Pancreas (tissue), 10 donors: ENCODE measurements at places on chromosomes 2 and 18.

DNA sequence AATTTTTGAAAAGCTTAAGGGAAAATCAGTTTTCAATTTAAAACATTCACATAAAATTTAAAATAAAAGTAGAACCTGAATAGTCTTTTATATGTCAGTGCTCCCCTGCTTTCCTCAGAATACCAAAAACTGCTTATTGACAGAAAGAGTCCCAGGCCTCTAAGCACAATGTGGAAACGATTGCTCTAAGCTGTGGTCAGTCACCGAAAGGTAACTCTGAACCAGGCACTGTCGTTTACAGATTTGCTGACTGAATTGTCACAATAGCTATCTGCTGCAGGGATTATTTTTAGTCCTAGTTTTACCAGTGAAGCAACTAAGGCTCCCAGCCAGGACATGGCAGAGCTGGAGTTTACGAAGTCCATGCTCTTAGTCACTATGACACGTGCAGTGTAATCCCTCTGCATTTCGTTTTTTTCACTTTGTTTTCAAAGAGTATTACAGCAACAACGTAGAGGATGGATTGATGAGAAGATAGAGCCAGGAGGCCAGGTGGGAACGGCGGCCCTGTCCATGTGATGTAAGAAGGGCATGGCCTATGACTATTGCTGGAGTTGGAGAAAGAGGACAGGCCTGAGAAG lies 28.1 kb upstream of the TMEM247 start:
- DNase-seq: no peak

DNA sequence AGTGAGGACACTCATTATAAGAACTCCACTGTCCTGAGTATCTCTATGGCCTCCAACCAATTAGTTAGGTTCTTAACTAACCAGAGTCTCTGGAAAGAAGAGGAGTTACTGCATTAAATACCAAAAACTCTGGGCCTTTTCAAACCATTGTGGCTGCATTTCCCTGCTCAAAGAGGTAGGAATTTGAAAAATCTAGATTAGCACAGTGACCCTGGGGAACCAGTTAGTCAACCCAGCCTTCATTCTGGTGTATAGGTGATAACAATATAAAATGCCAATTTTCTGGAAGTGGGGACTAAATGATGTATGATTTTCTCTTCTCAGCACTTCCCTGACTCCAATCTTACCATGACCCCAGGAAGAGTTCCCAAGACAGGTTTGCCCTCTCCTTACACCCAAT lies 287.8 kb upstream of the SETBP1 start:
- DNase-seq: no peak

DNA sequence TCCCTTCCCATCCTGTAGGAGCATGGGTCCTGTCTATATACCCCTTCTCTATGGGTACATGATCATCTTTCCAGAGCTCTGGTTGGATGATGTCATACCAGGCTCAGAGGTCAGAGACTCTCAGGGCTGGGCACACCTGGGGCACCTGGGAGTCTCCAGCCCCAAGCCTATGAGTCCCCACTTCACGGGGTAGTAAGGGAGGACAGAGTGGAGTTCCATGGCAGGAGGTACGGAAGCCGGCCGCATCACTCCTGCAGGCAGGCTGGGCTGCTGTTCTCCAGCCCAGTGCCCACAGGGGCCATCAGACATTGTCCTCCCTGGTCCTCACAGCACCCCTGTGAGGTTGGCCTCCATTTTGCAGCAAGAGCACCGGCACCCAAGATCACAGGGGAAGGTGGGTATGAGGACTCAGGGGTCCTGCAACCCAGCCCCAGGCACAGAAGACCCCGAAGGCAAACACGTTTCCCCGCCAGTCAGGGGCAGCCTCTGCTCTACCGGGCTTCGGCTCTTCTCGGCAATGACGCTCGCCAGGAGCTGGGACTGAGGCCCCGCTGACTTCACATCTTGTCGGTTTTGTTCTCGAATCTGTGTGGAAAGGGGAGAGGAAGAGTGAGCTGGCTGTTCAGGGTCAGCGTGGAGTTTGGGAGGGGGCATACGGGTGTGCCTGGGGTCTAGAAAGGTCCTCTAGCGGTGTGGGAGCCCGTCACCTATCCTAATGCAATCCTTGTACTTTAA lies 91.5 kb downstream of the ADD2 start:
- no peak for DNase-seq

GRCh38 chr2:29816651-29817050 lies 104.7 kb downstream of the ALK start:
- DNase-seq: no peak

- no peak for DNase-seq
These were observed 3.9 kb upstream of the TMEM163 start for GRCh38 chr2:134722728-134723127.

GRCh38 chr2:230161184-230161583 lies 58.6 kb downstream of the SP110 start:
- no peak for DNase-seq

DNA sequence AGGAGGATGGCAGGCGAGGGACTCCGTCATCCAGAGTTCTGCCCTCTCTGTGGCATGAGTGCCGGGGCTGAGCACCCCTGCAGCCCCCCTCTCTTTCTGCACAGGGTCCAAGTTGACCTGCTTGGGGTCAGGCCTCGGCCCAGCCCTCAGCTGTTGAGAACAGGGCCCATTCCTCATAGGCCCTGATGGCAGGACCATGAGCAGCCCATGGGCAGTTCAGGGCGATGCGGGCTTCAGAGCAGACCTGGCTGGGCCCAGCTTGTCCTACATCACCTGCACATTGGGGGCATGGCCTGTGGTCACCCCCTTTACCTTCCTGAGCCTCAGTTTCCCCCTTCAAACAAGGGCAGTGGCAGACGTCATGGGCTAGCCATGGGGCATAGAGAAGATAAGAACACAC lies 238.1 kb downstream of the SEPTIN10 start:
- no peak for DNase-seq

- DNase-seq: no peak
These were observed 293.6 kb upstream of the CCDC68 start for GRCh38 chr18:55252901-55253300.

GRCh38 chr2:98507891-98508708 lies 63.4 kb downstream of the INPP4A start:
- DNase-seq: no peak

- DNase-seq: peak; percentile 29
These were observed 1.2 kb upstream of the ECEL1 start for GRCh38 chr2:232488721-232489300.

DNA sequence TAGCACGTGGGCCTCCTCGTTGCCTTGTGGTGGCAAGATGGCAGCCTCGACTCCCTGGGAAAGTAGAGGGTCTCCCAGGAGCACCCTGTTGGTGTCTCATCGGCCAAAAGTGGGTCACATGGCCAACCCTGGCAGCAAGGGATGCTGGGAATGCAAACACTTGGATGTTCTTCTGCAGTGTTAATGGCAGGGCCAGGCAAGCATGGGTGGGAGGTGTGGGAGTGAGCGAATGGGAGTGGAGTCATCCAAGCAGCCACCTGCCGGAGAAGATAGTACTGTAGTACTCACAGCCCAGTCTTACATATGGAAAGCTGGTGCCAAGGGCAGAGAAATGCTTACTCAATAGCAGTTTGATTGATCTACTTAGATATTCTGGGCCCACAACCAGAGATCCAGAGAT lies 122.2 kb downstream of the INHBB start:
- peak; percentile 41 for DNase-seq

DNA sequence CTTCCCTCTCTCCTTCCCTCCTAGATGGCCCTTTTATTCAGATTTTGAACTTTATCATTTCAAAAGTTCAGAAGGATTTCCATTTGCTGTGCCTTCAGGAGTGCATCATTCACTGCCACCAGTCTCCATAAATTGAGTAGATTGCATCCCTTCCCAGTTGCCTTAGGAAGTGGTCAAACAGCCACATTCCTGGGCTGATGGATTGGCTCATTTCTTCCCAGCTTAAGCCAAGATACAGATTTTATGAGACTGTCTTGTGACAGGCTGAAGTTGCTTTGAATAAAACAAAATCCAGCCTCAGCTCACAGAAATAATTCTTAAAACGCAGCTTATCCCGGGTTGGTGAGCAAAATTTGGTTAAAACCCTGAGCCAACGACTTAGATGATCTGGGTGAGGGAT lies 9.8 kb downstream of the NRP2 start:
- DNase-seq: no peak

DNA sequence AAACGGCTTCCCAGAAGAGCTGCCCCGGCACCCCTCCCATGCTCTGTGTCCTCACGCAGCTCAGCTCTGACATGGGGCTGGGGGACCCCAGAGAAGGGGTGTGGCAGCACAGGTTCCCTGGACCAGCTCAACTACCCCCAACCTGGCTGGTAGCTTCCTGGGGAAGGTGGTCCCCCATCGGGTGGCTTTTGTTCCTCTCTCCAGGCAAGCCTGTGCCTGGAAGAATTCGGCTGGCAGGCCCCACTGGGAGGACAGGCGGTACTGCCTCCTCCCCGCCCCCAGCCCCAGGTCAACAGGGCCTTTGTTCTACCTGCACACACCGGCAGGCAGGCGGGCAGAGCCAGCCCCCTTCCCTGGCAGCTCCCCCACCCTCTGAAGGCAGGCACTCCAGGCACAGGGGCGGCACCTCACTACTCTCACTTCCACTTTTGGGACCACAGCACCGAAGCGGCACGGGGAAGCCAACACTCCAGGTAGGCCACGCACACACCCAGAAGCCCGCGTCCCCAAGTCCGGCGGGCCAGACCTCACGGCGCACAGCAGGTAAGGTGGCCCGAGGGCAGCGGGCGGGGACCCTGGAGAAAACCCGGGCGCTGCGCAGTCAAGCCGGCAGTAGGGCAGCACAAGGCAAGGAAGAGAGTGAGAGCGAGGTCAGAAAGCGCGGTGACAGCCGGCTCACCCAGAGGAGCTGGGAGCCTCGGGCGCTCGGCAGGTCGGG lies 1.3 kb downstream of the HS6ST1 start:
- peak; percentile 89 for DNase-seq

GRCh38 chr18:34710458-34710914 lies 388 bp downstream of the DTNA start:
- DNase-seq: no peak

- DNase-seq: no peak
These were observed 196.3 kb downstream of the CTIF start for GRCh38 chr18:48735080-48735676.

GRCh38 chr2:96485350-96485749 lies 19.8 kb downstream of the NEURL3 start:
- no peak for DNase-seq

DNA sequence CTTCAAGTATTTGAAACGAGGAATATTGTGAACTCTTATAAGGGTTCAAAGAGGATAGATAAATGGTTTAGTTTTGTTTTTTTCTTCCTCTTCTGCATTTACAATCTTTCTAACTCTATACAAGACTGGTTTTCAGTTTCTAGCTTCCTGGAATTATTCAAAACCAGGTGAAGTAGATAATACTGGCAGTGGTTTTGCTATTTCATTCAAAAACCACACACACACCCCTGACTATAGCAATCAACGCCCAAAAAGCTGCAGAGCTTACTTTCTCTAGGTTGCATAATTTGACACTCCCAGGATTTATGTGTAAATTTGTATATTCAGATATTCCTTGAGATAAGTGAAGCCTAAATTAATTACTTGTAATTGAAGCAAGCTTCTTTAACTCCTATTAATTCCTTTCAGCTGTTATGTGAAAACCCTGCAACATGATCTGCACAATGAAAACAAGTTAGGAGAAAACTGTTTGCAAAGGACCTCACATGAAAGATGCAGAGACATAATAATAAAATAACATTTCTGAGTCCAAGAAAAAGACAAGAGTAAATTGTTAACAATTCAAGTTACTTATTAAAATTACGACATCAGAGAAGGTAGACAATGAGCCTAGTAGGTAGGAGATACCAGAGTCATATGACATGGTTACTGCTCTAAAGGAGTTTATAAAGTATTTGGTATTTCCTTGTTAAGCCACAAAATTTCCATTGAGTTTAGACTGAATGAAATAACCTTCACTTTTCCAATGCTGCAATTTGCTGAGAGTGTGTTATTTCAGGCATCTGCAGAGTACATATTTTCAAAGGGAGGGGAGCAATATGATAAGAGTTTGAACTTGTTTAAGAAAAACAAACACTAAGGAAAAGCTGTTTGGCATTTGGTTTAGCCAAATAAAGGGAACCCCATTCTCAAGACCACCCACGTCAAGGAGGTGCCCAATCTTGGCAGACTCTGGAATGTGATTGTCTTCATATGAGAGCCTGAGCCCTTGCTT lies 1.6 kb upstream of the NFE2L2 start:
- no peak for DNase-seq

DNA sequence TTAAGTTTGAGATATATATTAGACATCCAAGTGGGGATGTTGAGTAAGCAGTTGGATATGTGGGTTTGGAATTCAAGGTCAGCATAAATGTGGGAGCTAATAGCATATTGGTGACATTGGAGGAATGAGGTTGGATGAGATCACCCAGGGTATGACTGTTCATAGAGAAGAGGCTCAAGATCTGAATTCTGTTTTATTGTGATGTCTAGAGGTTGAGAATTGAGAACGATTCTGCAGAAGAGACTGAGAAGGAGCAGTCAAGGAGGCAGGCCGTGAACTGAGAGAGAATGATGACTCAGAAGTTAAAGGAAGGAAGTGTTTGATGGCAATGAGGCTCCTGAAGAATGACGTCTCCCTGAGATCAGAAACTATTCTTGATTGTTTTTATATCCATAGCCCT lies 5.9 kb downstream of the SERPINB11 start:
- DNase-seq: no peak

DNA sequence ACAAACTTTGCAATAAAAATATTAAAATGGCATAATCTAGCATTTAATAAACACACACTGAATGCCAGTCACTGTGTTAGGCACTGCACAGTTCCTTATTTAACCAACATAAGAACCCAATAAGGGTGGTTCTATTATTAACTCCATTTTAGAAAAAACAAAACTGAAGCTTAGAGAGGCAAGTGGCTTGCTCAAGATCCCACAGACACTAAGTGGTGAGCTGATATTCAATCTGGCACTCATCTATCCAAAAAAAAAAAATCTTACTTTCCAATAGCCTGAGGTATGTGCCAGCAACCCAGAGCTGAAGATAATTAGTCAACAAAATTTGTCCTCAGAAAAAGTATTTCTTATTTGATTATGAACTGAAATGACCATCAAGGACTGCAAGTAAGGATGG lies 799 bp downstream of the CYTIP start:
- DNase-seq: no peak

GRCh38 chr2:111534910-111535352 lies 349.1 kb downstream of the ANAPC1 start:
- DNase-seq: no peak

DNA sequence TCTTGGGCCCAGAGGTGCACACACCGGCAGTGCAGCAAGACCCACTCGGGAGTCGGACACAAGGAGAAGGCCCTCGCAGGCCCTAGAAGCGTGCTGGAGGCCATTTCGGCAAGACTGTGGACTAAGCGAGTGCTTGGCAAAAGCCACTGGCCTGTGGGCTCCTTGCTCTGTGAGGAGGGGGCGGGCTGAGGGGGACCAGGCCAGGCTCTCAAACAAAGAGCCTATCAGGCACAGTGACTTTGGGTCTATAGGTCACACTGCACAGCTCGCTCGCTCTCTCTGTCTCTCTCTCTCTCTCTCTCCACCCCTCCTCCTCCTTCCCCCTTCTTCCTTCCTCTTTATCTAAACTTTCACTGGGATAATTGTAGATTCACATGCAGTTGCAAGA lies 23.6 kb upstream of the ZCCHC2 start:
- DNase-seq: no peak

- no peak for DNase-seq
These were observed 30.1 kb upstream of the PID1 start for GRCh38 chr2:229301237-229301636.
